Upper lobe of left lung (tissue), 6 donors: ENCODE measurements at places on chromosomes 2 and 18.

GRCh38 chr2:215149486-215149885 lies 11.1 kb upstream of the ABCA12 start:
- no peak for DNase-seq

DNA sequence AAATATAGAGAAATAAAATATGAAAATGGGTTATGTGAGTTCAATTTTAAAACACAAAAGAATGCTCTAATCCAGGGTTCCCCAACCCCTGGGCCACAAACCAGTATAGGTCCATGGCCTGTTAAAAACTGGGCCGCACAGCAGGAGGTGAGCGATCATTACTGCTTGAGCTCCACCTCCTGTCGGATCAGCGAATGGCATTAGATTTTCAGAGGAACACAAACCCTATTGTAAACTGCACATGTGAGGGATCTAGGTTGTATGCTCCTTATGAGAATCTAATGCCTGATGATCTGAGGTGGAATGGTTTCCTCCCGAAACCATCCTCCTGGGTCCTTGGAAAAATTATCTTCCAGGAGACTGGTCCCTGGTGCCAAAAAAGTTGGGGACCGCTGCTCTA lies 34.7 kb downstream of the TTR start:
- DNase-seq: no peak

- no peak for DNase-seq
Observed at GRCh38 chr2:220029013-220029412, 401.6 kb downstream of the SLC4A3 start.

DNA sequence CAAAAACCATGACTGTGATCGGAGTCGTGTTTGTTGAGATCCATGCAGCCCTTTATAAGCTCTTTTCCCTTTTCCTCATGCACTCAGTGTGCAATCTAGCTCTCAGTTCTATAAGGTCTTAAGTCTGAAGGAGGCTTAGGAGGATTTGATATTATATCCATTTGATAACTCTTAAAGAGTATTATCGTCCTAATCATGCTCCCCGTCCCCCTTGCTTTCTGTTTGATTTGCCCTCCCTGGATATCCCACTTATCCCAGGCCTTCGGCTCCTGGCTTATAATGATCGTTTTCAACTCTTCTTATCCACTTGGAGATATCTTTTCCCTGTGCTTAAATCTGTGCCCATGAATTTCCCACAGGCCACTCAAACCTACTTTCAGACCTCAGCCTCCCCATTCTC lies 1917.7 kb upstream of the PIK3C3 start:
- no peak for DNase-seq

DNA sequence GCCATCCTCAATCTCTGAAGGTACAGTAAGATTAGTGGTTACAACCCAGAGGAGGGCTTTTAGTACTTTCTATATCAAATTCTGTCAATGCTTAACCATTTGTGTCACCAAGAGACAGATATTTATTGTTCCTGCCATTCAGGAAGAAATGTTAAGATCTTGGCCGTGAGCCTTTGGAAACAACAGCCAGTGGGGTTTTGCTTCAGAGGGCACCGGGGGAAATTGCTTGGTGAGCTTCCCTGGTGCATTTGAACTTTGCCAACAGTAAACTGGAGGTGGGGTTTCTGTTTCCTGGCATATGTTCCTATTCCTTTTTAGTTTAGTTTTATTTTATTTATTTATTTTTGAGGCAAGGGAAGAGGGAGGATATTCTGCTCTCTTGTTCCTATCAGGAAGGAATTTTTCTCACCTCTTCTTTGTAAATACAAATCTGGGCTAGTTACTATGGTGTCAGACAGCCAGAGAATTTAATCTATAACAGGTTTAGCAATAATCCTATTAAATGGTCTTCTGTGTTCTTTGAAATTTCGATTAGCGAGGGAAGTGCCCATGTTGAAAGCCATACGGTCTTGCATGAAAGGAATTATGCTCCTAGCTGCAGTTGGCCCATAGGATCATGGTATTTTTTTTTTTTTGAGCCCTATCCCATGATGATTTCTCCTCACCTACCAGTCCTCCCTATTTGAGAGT lies 95.7 kb downstream of the MAIP1 start:
- no peak for DNase-seq

DNA sequence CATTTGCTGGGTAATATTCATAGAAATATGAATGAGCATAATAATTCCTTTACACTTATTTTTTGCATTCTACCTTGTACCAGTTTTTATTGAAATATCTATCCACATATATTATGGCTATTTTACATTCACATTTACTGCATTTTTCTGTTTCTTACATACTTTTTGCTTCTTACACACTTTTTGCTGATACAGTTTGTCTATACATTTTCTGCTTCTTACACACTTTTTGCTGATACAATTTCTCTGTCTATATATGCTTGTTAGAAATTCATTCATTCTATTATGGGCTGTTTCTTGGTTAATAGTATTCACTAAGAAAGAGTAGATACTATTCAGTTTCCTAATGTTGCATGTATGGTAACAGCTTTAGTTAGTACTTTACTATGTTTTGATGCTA lies 16.9 kb upstream of the STAMBP start:
- DNase-seq: no peak

DNA sequence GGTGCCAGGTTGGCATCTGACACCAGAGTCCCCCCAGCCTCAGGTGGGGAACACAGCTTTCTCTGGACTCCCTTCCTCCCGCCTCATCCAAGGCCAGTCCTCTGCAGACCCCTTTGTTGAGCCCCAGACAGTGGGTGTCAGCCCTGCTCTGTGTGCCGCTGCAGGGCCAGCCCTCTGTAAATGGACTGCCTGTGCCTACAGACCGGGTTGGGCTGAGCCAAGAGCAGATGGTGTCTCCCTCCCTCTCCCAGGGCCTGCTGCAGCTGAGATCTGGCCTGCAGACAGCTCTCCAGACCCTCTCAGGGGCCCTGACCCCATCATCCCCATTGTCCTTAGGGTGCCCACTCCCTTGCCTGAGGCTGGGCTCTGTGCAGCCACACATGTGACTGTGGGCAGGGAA lies 160.8 kb downstream of the KLHL29 start:
- no peak for DNase-seq

- DNase-seq: no peak
Observed at GRCh38 chr18:76839086-76839794, 16.9 kb downstream of the ZNF236 start.

DNA sequence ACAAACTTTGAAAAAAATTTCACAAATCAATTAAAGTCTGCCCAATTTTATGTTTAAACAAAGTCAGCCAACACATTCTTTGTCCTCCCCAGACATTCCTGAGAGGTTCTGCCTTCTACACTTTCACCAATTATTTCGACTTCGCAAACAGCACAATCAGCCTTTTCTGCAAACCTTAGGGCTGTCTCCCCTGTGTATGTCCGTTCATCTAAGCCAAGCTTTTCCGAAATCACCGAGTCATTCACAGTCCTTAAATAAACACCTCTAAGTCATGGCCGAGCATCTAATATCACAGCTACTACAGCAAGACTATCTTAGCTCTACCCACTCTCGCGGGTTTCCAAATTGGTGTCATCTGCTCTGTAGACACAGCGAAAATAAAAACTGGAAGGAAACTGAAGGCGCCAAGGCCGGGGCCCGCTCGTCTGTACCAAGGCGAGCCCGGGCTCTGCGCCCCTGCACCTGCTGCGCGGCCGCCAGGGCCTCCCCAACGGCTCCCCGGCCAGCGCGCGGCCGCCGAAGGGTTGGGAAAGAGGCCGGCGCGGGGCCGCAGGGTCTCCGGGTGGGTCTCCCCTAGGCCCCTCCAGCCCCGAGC lies 730 bp downstream of the ODC1 start:
- DNase-seq: no peak

DNA sequence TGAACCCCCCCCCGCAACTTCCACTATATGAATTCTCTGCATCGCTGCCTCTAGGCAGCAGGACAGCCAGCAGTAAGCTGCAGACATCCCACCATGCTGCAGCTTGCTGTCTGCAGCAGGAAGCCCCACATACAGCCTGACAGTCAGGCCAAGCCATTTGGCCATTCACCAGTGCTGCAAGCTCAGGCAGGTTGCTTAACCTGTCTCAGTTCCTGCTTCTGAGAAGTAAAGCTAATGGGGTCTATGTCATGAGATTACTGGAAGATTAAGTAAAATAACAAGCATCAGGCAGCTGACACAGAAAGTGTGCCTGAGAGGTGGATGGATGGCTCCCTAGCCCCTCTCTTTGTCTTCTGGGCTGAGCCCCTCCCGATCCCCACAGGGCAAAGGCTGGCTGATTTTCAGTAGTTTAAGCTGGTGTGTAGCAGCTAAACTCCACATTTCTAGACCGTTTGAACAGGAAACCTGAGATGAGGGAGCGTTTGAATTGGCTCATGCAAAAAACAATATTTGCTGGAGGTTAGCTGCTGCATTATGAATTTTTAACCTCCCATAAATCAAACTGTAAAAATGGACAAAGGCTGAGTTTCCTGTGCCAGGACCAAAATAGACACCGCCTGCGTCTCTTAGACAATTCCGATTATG lies 193.8 kb upstream of the ARL4C start:
- no peak for DNase-seq

GRCh38 chr2:169968743-169969142 lies 141.5 kb downstream of the UBR3 start:
- no peak for DNase-seq

- DNase-seq: peak; percentile 13
Observed at GRCh38 chr2:175454953-175455389, 273.5 kb upstream of the ATP5MC3 start.

DNA sequence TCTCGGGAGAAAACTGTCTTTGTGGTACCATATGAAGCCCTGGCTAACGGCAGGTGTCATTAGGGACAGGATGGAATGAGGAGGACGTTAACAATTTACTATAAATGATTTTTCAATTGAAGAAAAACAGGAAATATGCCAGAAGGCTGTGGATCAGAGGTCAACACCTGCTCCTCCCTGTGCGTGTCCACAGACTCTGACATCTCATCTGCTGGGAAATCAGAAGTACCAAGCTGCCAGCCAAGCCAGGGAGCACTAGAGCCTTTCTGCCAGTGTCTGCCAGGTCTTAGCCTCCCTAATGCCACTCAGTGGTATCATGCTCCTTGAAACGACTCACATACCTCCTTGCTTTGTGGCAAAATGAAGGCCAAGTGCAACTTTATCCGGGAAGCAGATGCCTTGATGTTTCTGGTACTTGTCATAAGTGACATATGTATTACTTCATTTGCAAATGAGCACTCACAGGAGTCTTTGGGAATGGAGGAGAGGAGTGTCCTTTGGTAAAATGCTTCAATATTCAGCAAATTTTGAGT lies 541.1 kb downstream of the SATB2 start:
- DNase-seq: no peak

DNA sequence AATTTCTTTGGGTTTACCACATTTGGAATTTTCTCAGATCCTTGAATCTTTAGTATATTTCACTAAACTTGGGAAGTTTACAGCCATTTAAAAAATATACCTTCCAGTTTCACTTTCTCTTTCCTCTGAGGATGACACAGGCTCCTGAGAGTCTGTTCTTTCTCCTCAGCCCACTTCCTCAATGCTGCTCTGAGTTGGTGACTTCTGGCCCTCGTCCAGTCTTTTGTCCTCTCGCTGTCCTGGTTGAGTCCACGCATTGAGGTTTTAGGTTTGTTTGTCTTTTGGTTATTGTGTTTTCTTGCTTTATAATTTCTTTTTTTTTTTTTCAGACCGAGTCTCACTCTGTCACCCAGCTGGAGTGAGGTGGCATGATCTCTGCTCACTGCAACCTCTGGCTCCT lies 40.7 kb upstream of the GALR1 start:
- DNase-seq: no peak

- no peak for DNase-seq
Observed at GRCh38 chr2:217588266-217588665, 414.5 kb downstream of the TNS1 start.

DNA sequence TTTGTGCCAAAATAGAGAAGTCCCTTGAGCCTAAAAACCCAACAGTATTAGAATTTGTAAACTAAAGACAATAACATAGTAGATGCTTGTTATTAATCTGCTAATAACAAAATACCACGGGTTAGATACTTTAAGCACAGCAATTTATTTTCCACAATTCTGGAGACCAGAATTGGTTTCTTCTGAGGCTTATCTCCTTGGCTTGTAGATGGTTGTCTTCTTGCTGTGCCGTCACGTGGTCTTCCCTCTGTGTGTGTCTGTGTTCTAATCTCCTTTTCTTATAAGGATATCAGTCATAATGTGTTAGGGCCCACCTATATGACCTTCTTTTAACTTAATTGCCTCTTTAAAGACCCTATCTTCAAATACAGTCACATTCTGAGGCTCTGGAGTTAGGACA lies 260.1 kb downstream of the CYRIA start:
- no peak for DNase-seq

- no peak for DNase-seq
Observed at GRCh38 chr2:26008851-26009566, 24.9 kb upstream of the RAB10 start.

DNA sequence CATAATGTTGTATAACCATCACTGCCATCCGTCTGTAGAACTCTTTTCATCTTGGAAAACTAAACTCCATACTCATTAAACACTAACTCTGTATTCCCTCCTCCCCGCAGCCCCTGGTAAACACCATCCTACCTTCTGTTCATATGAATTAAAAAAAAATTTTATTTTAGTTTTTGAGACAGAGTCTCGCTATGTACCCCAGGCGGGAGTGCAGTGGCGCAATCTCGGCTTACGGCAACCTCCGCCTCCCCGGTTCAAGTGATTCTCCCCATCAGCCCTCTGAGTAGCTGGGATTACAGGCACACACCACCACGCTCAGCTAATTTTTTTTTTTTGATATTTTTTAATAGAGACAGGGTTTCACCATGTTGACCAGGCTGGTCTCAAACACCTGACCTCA lies 52.9 kb downstream of the RRM2 start:
- DNase-seq: no peak

DNA sequence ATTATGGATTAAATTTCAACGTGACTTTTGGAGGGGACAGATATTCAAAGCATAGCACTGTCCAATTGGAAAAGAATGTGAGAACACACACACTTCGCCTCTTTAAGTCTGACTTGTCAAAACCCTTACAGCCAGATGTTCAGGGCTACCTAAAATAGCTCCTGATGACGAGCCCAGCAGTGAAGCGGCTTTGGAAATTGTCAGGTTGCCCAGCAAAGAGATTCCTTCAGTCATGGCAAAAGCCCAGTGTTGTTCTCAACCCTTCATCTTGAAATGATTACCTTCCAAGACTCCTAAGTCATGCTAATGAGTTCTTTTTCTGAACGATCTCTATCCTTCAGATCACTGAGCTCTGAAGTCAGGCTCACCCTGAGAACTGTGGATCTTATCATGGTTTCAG lies 436.6 kb downstream of the LRATD1 start:
- no peak for DNase-seq

- no peak for DNase-seq
Observed at GRCh38 chr2:133733901-133734255, 165.6 kb upstream of the NCKAP5 start.

DNA sequence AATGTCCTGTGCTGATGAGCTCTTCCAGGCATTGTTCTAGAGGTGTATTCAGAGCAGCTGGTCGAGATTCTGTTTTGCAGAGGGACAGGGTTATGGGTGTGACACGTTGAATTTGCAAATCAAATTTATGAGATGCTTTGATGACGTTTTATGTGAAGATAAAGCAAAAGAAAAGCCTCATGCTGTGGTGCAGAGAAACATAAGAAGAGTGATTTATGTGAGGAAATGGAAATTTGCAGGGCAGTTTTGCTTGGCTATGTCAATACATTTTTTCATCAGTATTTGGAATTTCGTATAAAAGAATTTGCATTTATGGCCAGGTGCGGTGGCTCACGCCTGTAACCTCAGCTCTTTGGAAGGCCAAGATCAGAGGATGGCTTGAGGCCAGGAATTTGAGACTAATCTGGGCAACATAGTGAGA lies 36.4 kb downstream of the TSN start:
- no peak for DNase-seq
